ENCODE measurements at places on chromosomes 16 and 17. TPM values are rescaled to one million over a fixed set of nuclear protein-coding genes. Genes with fewer than 3 reads are reported as not detected.

KIF2B gene
- total RNA-seq = not detected

SEZ6L2 gene
- 0.11 TPM for total RNA-seq

SDR42E2 gene
- total RNA-seq = not detected

RGS11 gene
- not detected for total RNA-seq

RGS9 gene
- 1.7 TPM for total RNA-seq

PRSS33 gene
- total RNA-seq = 0.13 TPM

C16orf92 gene
- not detected for total RNA-seq

TP53TG3B gene
- not detected for total RNA-seq

KRT39 gene
- total RNA-seq = not detected

SLC52A1 gene
- total RNA-seq = 0.32 TPM

GCGR gene
- total RNA-seq = not detected

PRCD gene
- not detected for total RNA-seq

GUCY2D gene
- total RNA-seq = not detected

FMNL1 gene
- total RNA-seq = 233 TPM

CCL7 gene
- total RNA-seq = not detected

RNF43 gene
- total RNA-seq = 0.78 TPM

CIBAR2 gene
- not detected for total RNA-seq

SRCAP gene
- total RNA-seq = 70.8 TPM

TMC5 gene
- total RNA-seq = not detected

DRC3 gene
- total RNA-seq = 0.55 TPM

KRT12 gene
- not detected for total RNA-seq

UTS2R gene
- not detected for total RNA-seq

ZG16 gene
- not detected for total RNA-seq

ABAT gene
- 9.8 TPM for total RNA-seq

CD300LD gene
- total RNA-seq = not detected

LRRC59 gene
- total RNA-seq = 123 TPM

NEUROD2 gene
- not detected for total RNA-seq

ULK2 gene
- total RNA-seq = 6.3 TPM

FBXL16 gene
- 5.7 TPM for total RNA-seq

KRTAP4-3 gene
- total RNA-seq = not detected

SPATA22 gene
- 0.36 TPM for total RNA-seq

ZG16B gene
- total RNA-seq = 0.71 TPM

GLIS2 gene
- total RNA-seq = 0.25 TPM

EFTUD2 gene
- total RNA-seq = 239 TPM

ZNF48 gene
- 18.2 TPM for total RNA-seq

PHOSPHO1 gene
- not detected for total RNA-seq

ZNF629 gene
- 5.4 TPM for total RNA-seq

IL32 gene
- total RNA-seq = 1,123 TPM

MSLN gene
- total RNA-seq = not detected

CALB2 gene
- not detected for total RNA-seq

STX8 gene
- 58.7 TPM for total RNA-seq

RAB11FIP4 gene
- 17.8 TPM for total RNA-seq

KRTAP9-4 gene
- total RNA-seq = not detected

CCL11 gene
- total RNA-seq = not detected

MYH3 gene
- total RNA-seq = 3.5 TPM

ATP6V0D1 gene
- total RNA-seq = 42.2 TPM

DYNLRB2 gene
- 0.42 TPM for total RNA-seq

NSRP1 gene
- 25.3 TPM for total RNA-seq

FBXW10 gene
- total RNA-seq = 0.19 TPM

CDH11 gene
- not detected for total RNA-seq

ARL5C gene
- total RNA-seq = not detected

AKTIP gene
- 28.7 TPM for total RNA-seq

RNF222 gene
- not detected for total RNA-seq

MYH11 gene
- not detected for total RNA-seq

Measured in activated CD8-positive, alpha-beta memory T cell treated with anti-CD3 and anti-CD28 coated beads for 36 hours (primary cell).